ENCODE measurements at places on chromosomes 1 and 21. TPM values are rescaled to one million over a fixed set of nuclear protein-coding genes. Genes with fewer than 3 reads are reported as not detected.

ZNF593OS gene
- total RNA-seq: not detected

TIAM1 gene
- 2.8 TPM for total RNA-seq

RNU1-4 gene
- total RNA-seq: under 0.01 TPM

BTBD8 gene
- total RNA-seq: 2.1 TPM

TMEM183A gene
- 81.8 TPM for total RNA-seq

IVNS1ABP gene
- 46.4 TPM for total RNA-seq

MARK1 gene
- total RNA-seq: 1.2 TPM

GABPB2 gene
- 19.0 TPM for total RNA-seq

PRPF38A gene
- 9.1 TPM for total RNA-seq

CACNA1S gene
- total RNA-seq: not detected

KRTAP13-4 gene
- total RNA-seq: not detected

MYOM3 gene
- 0.13 TPM for total RNA-seq

PFKFB2 gene
- 5.5 TPM for total RNA-seq

ADORA3 gene
- not detected for total RNA-seq

LCE2D gene
- total RNA-seq: not detected

PODN gene
- 20.9 TPM for total RNA-seq

PTCH2 gene
- total RNA-seq: 0.33 TPM

TTC24 gene
- total RNA-seq: not detected

PPCS gene
- total RNA-seq: 26.3 TPM

CACYBP gene
- total RNA-seq: 181 TPM

Measured in smooth muscle cell of the pulmonary artery (primary cell).